ENCODE measurements at places on chromosomes 7 and 10.

DNA sequence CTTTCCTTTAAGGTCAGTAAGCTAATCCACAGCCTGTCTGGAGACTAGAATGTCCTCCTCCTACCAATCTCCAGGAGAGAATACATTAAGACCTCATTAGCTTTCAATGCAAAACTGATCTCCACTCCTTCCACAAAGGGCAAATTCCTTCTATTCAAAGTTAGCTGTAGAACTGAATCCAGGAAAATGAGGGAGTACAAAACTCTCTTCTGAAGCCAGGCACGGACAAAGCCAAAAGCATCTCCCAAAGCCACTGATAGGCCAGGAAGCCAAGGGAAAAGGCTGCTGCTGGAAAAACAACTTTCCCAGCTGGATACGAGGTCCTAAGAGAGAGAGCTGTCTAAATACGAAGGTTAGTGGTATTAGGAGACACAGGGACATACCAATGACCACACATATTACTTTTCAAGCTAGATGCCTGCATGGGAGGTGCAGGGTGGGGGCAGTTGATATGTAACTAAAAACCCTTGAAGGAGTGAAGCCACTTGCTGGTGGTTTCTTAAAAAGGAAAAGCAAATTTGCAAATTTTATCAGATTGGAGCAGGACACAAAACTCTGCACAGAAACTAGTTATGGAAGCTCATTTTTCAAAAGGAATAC lies 43.6 kb downstream of the MKX start:
- DNase-seq: no peak

DNA sequence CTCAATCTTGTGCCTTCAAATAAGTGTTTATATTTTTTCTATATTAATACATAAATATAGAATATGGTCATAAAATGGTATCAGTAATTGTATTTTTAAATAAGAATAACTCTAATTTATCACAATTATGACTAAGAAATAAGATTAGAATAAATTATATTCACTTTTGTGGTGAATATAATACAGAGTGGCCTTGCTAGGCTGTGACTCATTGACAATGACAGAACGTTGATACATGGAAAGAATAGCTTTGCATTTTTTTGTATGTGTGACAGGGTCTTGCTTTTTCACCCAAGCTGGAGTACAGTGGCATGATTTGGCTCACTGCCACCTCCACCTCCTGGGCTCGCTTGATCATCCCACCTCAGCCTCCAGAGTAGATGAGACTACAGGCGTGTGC lies 47.8 kb upstream of the PCLO start:
- no peak for DNase-seq

DNA sequence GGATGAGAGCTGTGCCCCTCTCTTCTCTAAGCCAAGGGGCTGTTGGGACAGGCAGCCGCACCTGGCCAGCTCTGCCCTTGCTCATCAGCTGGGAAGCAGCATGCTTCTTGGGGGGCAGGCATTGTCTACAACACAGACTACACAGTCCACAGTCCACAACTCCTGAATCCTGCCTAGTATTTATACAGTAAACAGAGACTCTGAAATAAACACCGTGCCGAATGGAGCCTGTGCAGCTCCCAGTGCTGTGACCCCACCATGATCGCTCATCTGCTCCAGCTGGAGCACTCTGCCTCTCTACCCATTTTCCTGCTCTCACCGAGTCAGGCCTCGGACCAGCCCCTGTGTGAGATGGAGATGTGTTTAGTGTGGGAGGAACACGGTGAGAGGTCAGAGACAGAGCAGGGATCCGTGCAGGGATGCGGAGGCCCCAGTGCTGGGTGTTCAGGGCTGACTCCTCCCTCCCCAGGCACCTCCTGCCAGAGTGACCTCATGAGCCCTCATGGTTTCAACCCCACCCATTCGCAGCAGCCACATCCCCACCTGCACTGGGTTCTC lies 608.0 kb downstream of the DNAJB6 start:
- no peak for DNase-seq

DNA sequence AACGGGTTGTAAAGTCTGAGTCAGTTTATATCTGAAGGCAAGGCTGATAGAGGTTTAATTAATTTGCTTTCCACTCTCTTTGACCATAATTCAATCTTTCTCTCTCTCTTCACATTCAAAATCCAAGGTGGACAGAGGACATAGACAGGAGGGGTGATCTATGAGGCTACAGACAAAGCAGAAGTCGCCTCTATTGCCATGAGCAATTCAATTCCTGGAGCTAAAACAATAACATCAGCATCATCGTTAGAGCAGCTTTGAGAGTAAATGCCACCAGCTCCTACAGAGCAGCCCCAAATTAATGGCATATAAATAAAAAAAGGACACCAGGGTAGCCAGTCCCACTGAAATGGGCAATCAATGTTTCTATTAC lies 93.2 kb downstream of the DGKI start:
- no peak for DNase-seq

DNA sequence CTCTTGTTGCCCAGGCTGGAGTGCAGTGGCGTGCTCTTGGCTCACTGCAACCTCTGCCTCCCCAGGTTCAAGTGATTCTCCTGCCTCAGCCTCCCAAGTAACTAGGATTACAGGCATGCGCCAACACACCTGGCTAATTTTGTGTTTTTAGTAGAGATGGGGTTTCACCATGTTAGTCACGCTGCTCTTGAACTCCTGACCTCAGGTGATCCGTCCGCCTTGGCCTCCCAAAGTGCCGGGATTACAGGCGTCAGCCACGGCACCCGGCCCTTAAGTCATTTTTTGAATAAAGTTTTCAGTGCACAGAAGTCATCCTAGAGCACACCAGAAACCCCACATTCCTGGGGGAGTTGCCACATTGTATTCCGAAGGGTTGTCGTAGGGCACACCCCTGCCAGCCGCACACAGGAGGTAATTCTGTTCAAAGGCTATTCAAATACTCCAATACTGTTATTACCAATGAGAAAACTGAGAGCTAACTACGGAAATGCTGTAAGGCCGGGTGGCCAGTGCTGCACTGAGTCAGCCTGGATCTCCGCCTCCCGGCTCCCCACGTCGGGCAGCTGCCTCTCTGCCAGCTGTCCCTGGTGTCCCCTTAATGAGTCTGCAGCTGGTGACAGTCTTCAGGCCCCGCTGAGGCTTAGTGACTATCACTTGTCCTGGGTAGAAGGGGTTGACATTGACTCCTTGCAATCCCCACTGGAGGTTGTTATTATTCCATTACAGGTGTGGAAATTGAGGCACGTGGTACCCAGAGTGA lies 8.6 kb upstream of the RFC2 start:
- no peak for DNase-seq

DNA sequence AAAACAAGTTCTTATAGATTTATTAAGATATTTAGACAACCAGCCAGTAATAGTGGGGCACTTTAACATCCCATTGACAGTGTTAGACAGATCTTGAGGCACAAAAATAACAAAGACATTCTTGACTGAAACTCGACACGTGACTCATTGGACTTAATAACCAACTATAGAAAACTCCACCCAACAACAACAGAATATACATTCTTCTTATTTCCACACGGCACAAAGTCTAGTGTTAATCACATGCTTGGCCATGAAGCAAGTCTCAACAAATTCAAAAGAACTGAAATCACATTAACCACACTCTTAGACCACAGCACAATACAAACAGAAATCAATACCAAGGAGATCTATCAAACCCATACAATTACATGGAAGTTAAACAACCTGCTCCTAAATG lies 138.1 kb downstream of the ARL5B start:
- no peak for DNase-seq

DNA sequence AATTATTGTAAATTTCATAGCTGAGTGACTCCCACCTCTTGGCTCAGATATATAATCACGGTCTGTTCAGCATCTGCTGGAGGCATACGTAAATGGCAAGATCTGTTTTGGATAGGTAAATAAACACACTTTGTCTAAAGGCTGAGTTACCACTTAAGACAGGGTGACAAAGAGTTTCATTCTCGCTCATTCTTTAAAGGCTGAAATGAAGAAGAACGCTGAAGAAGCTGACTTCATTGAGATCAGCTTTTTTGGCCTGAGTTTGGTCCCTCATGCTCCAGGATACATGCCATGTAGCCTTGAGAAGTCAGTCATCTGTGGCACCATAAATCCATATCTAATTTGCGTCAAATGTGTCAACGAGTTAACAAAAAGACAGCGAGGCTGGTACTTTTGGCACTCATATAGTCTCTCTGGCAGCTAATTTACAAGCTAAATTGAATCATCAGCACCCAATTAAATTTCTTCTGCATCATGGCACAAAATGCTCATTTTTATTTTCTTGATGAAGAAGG lies 309.9 kb downstream of the GPAM start:
- no peak for DNase-seq

DNA sequence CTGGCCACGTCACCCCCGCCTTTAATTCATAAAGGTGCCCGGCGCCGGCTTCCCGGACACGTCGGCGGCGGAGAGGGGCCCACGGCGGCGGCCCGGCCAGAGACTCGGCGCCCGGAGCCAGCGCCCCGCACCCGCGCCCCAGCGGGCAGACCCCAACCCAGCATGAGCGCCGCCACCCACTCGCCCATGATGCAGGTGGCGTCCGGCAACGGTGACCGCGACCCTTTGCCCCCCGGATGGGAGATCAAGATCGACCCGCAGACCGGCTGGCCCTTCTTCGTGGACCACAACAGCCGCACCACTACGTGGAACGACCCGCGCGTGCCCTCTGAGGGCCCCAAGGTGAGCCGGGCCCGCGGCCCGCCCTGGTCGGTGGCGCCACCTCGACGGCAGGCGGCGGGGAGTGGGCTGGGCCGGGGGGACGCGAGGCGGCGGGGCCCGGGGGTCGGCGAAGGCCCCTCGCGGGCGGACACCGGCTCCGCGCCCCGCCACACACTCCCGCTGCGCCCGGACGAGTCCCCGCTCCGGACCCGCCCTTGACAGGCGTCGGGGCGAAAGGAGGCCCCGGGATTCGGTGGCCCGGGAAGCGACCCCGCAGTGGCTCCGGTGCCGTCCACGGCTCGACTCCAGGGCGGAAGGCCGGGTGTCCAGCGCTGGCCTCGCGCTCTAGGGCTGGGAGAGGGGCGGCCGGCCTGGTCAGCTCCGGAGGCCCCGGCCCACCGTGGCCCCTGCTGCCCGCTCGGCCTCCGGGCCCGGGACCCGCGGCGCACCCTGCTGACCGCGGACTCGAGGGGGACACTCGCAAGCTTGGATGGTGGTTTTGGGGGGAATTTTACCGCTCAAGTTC lies 557 bp downstream of the BAG3 start:
- DNase-seq: peak; percentile 27

DNA sequence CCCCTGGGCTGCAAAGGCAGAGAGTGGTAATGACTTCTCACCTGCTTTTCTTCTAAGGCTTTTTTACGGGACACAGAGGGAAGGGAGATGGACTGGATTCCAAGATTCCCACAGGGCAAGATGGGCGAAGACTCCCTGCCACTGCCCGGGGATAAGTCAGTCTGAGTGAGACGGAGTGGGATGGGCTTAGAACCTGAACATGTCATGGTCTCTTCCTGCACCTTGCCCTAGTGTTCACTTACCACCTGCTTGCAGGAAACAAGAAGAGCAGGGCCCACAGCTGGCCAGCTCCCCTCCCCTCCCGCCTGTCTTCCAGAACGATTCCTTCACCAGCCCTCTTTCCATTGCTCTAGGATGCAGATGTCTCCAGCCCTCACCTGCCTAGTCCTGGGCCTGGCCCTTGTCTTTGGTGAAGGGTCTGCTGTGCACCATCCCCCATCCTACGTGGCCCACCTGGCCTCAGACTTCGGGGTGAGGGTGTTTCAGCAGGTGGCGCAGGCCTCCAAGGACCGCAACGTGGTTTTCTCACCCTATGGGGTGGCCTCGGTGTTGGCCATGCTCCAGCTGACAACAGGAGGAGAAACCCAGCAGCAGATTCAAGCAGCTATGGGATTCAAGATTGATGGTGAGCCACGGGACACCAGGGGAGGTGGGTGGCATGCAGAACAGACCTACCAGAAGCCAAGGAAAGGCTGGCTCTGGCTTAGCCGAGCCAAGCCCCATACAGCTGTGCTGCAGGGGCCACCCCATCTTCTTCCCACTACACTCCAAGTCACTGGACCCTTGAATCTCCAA lies 1.3 kb downstream of the SERPINE1 start:
- no peak for DNase-seq

GRCh38 chr10:113287592-113287991 lies 265.3 kb upstream of the HABP2 start:
- DNase-seq: no peak

DNA sequence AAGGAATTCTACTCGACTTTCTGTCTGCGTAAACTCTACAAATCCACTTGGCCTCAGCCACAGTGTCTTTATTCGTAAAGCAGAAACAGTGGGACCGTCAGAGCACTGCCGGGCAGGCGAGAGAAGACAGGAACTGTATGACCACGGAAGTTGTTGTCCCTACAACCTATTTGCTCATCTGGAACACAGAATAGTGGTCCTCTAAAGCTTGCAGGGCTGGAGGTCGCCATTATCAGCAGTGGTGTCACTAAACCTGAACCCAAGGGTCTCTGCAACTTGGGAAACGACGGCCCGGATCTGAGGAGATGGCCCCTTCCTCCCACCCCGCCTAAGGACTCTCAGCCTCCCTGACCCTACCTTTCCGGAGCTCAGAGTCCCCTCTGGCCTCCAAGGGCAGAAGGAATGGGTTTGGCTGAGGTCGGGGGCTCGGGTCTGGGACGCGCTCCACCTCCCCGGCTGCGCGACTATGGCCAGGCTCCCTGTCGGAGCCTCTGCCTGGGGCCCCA lies 442 bp downstream of the STYXL1 start:
- peak; percentile 5 for DNase-seq

DNA sequence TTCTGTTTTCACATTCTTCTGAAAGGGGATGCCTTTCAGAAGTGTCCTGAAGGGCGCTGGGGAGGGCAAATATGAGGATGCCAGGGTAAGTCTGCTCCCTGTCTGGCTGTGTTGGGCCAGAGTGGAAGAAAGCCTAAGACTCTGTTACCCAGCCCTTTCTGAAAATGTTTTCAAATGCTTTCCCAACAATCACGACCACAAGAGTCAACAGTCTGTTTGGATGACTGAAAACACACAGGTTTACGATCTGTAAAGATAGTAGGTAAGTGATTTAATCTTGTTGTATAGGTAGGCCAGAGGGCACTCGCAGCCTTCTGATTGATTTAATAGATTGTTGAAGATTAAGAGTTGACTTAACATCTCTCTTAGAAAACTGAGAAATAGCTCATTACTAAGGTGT lies 13.2 kb downstream of the SGPL1 start:
- no peak for DNase-seq

- no peak for DNase-seq
These were observed 133.5 kb downstream of the PAXIP1 start for GRCh38 chr7:154869436-154869835.

DNA sequence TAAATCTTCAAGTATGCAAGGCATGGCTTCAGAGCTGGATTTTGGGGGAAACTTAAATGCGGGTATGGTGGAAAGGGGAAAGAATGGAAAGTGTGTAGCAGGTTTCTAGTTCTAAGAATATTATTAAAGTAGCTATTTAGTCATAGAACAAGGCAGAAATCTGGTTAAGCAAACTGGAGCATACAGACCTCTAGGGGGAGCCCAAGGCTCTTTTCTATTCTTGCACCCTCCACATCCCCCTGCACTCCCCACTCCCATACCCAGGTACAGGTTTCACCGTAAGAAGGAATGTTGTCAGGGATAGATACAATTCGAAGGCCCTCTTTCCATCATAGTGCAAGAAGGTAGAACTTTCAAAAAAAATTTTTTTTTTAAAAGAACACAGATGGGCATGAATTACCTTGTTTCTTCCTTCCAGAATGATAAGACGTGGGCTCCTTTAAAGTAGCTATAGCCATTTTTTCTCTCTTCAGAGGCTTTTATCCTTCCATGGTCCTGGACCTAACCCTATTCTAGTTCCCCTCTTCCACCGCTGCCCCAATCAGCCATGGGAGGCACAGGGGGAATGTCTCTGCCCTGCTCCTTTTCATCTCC lies 41.5 kb upstream of the SMIM30 start:
- DNase-seq: no peak
